ENCODE measurements at places on chromosomes 1 and 21.

DNA sequence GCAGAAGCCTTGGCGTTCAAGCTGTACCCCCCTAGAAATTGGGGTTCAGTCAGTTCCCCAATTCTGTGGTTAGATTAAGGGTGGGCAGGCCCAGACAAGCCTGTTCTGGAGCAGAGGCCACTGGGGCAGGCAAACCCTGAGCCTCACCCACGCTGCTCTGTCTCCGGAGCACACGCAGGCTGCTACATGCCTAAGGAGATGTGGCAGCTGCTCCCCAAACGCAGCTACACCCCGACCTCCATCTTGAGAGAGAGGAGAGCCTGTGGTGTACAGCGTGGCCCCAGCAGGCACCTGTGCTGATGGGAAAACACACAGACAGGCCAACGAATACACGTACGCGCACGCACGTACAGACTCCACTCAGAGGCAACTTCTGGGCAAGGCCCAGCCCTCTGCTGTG, 33.9 kb upstream of the GRHL3 start:
- DNase-seq: no peak
- H3K27ac ChIP-seq: no peak overlapping the region
- H3K36me3 ChIP-seq: no peaks in the 10 kb centered on the region
- peaks cover 4% of the 10 kb centered on the region for H3K27me3 ChIP-seq
- H3K4me1 ChIP-seq: no peaks in the 10 kb centered on the region

DNA sequence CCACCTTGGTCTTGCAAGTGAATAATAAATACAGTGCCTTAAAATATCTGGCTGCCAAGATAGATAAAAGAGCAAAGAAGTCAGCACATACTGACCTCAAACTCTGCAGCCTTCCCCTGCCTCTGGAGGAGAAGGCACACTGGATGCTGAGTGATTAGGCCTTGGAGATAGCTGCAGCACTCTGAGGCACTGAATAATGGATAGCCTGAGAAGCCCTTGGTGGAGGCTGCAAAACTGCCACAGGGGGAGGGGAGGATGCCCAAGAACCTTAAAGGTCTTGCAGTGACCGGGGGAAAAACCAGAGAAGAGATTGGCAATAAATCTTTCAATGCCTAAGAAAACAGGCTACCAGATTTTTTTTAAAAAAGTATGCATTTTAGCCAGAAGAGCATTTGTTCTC, 167.4 kb upstream of the PRMT6 start:
- H3K27me3 ChIP-seq: no peaks in the 10 kb centered on the region
- H3K4me3 ChIP-seq: no peak overlapping the region
- no peak for DNase-seq
- no peak overlapping the region for H3K27ac ChIP-seq
- no peaks in the 10 kb centered on the region for H3K36me3 ChIP-seq

GRCh38 chr1:60868901-60869663, 213.3 kb upstream of the NFIA start:
- H3K27ac ChIP-seq: no peak overlapping the region
- H3K27me3 ChIP-seq: peaks cover 25% of the 10 kb centered on the region
- no peak overlapping the region for H3K4me3 ChIP-seq
- no peak for DNase-seq
- no peaks in the 10 kb centered on the region for H3K36me3 ChIP-seq

DNA sequence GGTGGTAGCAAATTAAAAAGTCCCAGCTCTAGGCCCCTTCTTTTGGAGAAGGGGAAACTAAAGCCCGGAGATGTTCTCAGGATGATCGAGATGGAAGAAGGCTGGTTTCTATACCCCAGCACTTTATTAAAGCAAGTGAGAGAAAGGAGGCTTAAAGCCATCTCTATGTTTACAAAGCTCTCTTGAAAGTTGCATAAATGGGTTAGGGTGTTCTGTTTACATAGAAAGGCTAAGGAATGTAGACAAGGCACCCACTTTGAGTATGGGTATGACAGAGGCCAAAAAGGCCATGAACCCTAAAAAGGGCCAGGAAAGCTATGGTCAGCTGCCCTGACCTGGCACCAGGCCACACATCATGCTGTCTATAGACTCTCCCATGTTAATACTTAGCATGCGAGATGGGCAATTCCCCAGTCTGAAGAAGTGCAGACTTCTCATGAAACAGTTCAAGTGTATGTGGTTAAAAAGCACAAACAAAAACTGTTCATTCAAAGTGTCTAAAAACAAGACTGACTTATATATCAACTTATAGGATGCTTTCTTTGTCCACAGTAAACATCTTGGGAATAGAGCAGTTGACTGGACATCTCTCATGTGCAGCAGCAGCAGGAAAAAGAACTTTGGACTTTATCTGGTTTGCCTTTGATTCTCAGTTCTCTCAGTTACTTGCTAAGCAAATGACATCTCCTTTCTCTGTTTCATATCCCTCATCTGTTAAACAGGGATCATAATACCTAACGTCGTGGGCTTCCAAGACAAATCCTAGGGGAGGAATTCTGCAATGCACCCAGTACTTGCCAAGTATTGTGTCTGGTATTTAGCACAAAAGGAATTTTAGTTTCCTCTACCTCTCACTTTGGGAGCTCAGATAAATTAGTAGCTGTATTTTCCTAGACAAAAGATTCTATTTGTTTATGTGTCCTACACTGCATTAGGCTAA, 521.6 kb downstream of the PLPP3 start:
- no peak overlapping the region for H3K4me3 ChIP-seq
- H3K27me3 ChIP-seq: peaks cover 19% of the 10 kb centered on the region
- H3K36me3 ChIP-seq: no peaks in the 10 kb centered on the region
- DNase-seq: no peak
- no peaks in the 10 kb centered on the region for H3K4me1 ChIP-seq
- H3K27ac ChIP-seq: no peak overlapping the region

DNA sequence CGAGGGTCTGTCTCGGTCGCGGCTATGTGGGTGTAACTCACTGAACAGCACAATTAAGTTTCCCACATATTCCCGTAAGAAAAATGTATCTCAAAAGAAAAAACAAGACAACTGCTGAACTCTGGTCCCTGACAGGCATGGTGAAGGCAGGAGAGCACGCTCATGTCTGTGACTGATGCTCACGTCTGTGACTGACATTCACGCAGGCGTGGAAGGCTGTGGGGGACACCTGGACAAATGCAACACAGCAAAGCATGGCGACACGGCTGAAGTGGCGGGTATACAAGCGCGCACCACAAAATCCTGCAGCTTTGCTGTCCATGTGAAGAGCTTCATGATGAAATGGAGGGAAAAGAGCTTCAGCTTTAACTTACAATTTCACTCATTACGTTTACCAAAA, 6.0 kb downstream of the PTTG1IP start:
- no peak for DNase-seq
- H3K27ac ChIP-seq: peak overlapping the region; percentile 98
- H3K4me3 ChIP-seq: peak overlapping the region; percentile 90
- H3K27me3 ChIP-seq: no peaks in the 10 kb centered on the region

GRCh38 chr21:46211376-46211775, 17.2 kb downstream of the LSS start:
- no peaks in the 10 kb centered on the region for H3K36me3 ChIP-seq
- no peak for DNase-seq
- no peaks in the 10 kb centered on the region for H3K27me3 ChIP-seq
- no peak overlapping the region for H3K27ac ChIP-seq
- H3K4me3 ChIP-seq: no peak overlapping the region

DNA sequence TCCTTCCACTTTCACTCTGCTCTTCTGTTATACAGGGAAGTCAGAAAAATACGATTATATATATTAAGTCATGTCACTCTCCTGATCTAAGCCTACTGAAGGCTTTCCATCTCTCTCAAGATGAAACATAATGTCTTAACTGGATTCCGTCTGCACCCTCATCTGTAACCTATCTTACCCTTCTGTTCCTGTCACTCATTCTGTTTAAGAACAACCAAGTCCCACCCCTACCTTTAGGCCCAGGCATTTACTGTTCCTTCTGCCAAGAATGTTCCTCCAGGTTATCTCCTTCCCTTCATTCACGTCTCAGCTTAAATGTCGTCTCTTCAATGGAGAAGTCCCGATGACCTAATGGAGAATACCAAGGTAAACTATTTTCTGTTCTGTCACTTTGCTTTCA, 1802.4 kb downstream of the MRPL39 start:
- H3K27ac ChIP-seq: no peak overlapping the region
- no peaks in the 10 kb centered on the region for H3K4me1 ChIP-seq
- H3K36me3 ChIP-seq: no peaks in the 10 kb centered on the region
- H3K4me3 ChIP-seq: no peak overlapping the region
- H3K27me3 ChIP-seq: no peaks in the 10 kb centered on the region
- no peak for DNase-seq

GRCh38 chr1:91645031-91645430, 144.4 kb downstream of the CDC7 start:
- no peak overlapping the region for H3K4me3 ChIP-seq
- H3K27me3 ChIP-seq: no peaks in the 10 kb centered on the region
- H3K36me3 ChIP-seq: peaks cover 2% of the 10 kb centered on the region
- no peak for DNase-seq

- DNase-seq: no peak
- no peak overlapping the region for H3K27ac ChIP-seq
- H3K27me3 ChIP-seq: no peaks in the 10 kb centered on the region
- peaks cover 31% of the 10 kb centered on the region for H3K4me1 ChIP-seq
- no peak overlapping the region for H3K4me3 ChIP-seq
These were observed 8.9 kb downstream of the COQ8A start for GRCh38 chr1:226948996-226949395.

DNA sequence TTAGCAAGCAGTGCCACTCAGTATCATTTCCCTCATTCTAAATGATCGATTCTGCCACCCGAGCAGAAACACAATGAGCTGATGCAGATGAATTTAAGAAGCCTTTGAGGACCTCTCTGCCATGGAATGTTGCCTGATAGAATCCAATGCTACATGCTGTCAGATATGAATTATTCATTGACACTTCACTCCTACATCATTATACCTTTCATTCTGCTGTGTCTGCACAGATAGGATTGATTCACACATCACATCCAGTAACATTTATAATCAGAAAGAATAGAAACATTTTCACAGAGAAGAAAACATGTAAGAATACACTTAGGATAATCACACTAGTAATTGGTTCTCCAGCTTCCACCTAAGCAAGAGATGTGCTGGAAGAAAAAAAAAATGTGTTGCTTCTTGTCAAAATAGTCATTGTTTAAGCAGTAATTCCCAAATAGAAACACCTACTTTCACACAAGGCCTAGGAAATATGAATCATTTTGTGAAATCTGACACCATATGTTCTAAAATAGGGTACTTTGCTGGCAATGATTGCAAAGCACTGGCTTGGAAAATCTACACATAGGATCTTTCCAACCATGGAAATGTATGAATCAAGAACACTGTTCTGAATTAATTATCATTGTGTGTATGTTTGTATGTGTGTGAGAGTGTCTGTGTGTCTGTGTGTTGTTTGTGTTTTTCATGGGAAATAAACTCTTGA, 110.1 kb downstream of the GRIK1 start:
- no peak overlapping the region for H3K27ac ChIP-seq
- H3K4me1 ChIP-seq: no peaks in the 10 kb centered on the region
- no peaks in the 10 kb centered on the region for H3K36me3 ChIP-seq
- H3K4me3 ChIP-seq: no peak overlapping the region
- H3K27me3 ChIP-seq: no peaks in the 10 kb centered on the region

Data from T-helper 17 cell (primary cell).